ENCODE measurements at places on chromosomes 6 and 20.

DNA sequence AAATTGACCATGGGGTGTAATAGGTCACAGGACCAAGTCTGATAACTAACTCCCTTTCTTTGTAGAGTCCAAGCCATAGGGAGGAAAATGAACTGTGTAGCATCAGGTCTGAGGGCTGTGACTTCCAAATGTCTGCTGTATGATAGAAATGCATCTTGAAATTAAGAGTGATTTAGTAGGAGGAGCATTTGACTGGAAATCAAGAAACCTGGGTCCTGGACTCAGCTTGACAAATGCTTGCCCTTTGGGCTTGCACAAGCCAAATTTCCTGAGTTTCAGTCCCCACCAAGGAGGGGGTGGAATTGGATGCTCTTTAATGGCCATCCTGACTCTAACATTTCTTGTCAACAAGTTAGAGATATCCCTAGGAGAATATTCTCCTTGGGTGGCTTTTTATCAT lies 187.0 kb downstream of the PDE7B start:
- no peak for DNase-seq

DNA sequence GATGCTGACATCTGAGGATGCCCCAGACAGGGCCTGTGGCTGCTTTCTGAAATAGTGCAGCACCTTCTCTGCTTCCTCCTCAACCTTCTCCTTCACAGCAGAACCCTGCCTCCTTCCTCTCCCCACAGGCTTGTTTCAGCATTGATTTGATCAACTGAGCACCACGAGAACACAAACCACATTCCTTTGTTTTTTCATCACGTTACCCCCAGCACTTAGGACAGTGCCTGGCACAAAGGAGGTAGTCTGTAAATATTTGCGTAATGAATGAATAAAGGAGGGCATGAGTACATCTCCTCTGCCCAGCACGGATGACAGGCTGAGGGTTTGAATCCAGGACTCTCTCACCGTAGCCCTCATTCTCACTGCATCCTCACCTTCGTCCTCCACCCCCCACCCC lies 21.3 kb upstream of the WFDC2 start:
- no peak for DNase-seq

DNA sequence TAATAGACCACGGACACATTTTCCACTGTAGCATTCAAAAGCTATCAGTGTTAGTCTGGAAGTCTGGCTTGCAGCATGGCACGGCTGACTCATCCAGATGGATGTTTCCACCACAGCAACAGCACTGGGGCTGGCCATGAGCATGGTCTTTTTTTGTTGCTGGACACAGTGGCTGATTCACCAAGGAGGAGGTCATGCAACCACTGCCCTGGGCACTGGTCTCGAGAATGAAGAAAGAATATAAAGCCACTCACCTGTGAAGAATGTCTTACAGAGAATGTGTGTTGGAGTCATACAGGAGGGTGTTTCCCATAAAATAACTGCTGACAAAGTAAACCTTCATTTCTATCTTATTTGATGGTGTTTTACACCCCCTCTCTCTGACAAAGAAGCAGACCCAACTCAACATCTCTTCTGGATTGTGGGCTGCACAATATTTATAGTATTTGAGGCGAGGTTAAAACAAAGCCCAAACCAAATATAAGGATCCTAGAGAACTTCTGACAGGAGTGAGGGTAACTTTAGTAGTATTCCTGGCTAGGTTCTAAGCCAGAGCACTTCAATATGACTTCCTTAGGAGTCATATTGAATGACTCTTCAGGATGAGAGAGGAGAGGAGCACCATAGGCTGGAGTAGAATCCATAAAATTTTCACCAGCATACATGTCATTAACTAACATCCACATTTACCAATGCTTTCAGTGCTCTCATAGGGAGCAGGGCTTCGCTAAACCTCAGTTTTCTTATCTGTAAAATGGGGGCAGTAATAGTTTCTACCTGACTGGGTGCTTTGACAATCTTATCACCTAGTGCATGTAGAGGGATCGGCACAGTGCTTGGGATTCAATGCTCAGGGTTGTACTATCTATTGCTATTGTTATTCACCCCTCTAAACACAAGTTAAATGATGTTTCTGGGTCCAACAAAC lies 121.4 kb downstream of the KIF13A start:
- DNase-seq: peak; percentile 78

DNA sequence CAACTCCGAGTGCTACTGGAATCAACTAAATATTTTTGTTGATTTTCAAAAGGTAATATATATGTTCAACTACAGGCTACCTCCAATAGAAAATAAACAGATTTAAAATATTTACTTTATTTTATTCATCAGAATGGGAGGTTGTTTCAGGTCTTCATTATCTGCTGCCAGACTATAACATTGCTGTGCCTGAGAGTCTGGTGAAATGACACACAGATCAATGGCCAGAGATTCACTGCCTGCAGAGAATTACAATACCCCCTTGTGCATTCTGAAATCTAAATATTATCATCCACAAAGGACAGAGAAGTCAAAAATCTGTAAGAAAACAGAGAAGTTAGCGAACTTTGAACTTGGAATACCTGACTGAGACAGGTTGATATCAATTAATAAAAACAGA lies 667.8 kb upstream of the GJE1 start:
- DNase-seq: no peak

DNA sequence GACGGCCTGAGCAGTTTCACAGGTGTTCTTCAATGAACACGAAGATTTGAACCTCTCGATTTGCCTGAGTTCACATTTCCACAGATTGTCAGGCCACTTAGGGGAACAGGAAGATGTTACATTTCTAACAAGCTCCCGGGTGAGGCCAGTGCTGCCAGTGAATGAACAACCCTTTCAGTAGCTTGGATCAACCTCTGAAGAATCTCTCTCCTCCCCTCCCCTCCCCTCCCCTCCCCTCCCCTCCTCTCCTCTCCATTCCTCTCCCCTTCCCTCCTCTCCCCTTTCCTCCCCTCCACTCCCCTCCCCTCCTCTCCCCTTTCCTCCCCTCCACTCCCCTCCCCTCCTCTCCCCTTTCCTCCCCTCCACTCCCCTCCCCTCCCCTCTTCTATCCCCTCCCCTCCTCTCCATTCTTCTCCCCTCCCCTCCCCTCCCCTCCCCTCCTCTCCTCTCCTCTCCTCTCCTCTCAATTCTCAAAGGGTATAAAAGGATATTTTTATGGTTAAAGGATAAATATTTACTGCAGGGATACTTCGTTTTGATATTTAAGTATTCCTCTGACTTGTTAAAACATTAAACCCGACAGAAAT lies 114.1 kb upstream of the INSM1 start:
- DNase-seq: no peak

- no peak for DNase-seq
These were observed 201.0 kb downstream of the SYNDIG1 start for GRCh38 chr20:24670341-24670872.

GRCh38 chr6:166257911-166258318 lies 50.3 kb downstream of the PRR18 start:
- DNase-seq: no peak

DNA sequence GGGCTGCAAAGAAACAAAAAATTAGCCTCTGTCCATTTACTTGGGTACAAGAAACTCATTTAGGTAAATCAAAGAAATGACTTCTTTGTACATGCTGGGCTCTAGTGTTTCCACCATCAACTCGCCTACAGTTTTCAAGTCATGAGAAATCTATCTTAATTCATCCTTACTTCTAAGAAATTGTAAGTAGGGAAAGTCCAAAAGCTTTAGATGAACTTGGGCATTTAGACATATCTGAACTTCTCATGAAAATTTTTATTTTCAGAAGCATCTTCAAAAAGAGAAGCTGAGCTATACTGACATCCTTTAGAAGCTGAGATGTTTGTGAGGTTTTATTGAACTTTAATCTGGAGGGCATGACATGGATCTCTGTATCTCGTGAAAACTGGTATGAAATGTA lies 117.3 kb downstream of the MYB start:
- DNase-seq: no peak

DNA sequence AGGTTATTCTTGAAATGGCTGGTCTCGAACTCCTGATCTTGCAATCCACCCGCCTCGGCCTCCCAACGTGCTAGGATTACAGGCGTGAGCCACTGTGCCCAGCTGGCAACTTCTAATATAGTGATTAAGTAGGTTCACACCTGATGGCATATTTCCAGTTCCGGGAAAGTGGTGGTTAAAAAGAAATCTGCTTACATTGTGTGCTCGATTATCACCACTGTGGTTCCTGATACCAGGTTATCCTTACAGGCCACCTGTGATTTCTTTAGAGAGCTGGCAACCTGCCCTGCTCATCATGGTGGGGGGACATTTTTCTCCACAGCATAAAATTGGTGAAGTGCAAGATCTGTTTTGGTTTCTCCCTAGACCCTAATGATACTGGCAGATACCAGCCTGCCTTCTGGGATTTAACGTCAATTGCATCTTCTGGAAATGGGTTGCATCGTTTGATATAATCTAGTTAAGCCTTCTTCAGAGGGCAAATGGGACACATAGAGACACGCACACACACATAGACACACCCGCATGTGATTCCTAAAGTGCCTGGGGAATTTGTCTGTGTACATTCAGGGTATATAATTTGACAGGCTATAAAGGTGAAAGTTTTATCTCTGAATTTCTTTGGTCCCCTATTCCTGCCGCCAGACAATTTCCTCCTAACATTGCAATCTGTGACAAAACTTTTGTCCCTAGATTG lies 49.7 kb upstream of the CITED2 start:
- DNase-seq: no peak

DNA sequence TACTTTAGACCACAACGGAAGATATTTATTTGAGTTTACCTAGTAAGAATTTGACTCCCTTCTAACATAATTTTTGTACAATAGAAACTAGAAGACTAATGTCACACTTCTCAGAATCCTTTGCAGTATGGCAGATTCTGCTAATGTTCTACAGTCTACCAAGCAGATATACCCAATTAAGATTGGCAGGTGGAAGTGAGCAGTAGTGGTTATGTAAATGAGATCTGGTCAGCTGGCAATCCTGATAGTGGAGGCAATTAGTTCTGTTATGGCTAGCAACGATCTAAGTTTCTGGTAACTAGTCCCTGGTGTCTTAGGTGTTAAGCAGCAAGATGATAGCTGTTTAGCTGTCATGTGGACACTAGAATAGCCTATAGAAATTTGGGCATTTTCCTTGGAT lies 101.0 kb downstream of the CENPW start:
- no peak for DNase-seq

DNA sequence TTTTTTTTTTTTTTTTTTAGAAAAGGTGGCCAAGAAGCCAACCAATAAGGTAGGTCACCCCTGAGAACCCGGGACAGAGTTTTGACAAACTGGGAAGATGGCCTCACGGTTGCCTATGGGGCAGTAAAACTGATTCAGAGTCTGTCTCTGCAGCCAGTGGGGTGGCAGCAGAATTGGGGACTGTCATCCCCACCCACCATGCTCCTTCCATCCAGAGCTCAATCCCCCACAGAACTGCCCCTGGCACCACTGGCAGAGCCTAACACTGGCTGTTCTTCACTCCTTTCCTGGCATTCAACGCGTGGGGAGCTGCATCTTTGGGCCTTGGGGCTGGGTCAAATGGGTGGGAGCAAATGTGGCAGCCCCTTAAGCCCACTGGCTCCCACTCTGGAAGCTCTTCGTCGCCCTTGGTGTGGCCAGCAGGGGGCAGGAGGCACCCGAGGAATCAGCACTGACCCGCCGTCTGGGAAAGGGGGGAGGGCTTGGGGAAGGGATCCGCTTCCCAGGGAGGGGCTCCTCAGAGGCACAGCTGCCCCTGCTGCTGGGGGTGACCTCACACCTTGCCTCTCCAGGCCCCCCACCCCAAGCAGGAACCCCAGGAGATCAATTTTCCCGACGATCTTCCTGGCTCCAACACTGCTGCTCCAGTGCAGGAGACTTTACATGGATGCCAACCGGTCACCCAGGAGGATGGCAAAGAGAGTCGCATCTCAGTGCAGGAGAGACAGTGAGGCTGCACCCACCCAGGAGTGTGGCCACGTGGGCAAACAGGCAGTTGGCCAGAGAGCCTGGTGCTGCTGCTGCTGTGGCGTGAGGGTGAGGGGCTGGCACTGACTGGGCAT lies 10.4 kb downstream of the CD40 start:
- no peak for DNase-seq

DNA sequence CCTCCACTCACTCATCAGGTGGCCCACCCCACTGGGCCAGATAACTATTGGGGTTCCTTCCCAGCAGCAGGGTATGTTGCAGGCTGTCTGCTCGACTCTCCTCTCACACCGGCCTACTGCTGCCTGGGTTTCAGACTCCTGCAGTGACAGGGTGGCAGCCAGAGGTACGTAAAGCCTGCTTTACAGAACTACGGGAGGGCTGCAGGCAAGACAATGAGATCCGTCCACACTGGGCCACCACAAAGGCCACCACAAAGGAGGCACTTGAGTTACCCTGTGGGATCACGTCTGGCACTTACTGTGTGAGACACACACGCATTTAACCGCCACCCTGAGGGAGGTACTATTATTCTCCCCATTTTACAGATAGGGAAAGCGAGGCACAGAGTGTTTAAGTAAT lies 78.5 kb downstream of the NFATC2 start:
- no peak for DNase-seq

DNA sequence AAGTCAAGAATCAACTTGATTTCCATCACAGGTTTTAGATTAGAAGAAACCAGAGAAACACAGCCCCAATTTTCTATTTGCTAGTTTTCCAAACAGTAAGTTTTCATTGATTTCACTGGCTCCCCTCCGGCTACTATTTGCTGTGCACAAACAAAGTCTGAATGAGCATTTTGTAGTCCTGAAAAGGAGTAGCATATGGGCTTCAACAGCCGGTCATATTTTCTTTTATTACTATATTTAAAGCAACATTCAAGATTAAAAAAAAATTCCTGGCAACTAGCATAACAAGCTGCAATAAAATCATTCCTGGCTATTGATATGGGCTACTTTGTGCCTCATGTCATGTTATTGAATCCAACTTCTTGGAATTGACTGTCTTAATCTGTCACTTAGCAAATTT lies 48.3 kb downstream of the CARMIL1 start:
- no peak for DNase-seq

DNA sequence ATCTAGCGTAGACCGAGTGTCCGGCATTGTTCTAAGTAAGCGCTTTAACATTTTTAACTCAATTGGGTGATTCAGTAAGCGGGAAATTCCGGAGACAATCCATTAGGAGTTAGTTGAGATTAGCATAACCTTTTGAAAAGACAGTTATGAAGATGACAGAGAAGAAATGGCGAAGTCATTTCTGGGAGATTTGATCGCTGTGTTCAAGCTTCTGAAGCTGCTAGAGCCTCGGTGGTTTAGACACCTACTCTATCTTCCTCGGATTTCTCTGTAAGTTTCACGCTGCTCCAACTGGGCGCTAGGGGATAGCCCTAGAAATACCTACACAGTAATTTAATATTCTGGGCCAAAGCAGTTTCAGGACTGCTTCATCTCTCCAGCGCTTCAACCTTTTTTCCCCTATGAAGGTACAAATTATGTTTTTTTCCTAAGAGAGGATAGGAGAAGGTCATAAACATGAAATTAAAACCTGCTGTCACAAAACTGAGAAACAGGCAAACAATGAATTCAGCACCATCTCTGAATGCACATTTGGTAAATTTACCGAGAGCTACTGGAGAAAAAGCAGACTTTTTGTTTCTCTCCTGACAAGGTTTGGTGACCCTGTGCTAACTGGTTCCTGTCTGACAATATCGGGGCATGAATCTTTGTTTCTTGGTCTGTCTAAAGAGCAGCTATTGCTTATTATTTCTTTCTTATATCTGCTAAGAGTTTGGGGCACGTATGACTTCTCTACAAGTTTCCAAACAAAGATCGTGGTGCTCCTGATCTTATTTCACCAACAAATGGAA lies 22.4 kb downstream of the ZNF311 start:
- DNase-seq: no peak

- DNase-seq: no peak
These were observed 63.5 kb downstream of the MAN1A1 start for GRCh38 chr6:119285908-119286625.

All from BJ (cell line).